ENCODE measurements at places on chromosomes 4 and X.

- DNase-seq = no peak
Measured at GRCh38 chr4:185880571-185880970, 68.6 kb upstream of the SORBS2 start.

DNA sequence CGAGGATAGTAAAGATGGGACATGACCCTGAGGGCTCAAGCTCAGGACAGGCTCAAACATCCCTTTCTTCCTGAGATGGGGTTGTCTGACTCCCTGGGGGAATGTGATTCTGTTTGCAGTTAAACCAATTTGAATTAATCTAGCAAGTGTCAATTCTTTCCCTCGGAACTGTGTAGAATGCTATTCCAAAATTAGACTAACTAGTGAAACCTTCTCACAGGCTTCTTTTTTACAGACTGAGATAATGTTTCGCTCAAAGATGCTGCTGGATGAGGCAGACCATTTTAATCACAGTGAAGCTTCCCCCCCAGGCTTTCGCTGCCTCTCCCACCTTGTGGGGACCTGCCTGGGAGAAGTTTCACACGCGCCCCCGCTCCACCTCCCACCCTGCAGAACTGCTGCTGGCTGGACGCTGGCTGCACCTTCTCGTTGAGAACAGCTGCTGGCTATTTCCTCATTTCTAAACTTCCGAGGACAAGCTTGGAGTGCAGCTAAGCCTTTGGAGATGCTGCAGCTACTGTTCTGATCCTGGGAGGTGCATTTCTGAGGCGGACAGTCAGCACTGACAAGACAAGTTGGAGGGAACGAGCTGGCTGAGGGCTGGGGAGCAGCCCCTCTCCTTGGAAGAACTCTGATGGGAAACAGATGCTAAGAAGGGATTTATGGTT, 297.8 kb downstream of the RAPGEF2 start:
- DNase-seq = no peak

DNA sequence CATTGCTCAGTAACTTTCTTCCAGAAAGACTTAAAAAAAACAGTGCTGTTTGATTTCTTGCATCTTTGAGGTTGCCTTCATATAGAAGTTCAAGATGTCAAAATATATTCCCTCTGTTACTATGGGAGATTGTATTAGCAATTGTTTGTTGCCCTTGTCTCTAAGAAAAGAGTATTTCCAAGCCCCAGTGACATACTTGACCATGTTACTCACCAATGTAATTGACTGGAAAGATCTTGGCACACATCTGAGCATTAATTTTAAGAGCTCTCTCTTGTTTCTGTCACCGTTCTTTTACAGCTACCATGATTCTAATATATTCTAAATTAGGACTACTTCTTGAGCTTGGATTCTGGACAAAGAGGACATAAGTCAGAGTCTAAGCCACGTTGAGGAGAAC, 902.7 kb upstream of the EPHA5 start:
- peak; percentile 39 for DNase-seq

GRCh38 chrX:6299724-6300123, 71.1 kb upstream of the NLGN4X start:
- DNase-seq = no peak

GRCh38 chr4:10403633-10404445, 53.4 kb downstream of the ZNF518B start:
- DNase-seq = no peak

GRCh38 chrX:69278031-69278687, 112.9 kb upstream of the PJA1 start:
- no peak for DNase-seq

DNA sequence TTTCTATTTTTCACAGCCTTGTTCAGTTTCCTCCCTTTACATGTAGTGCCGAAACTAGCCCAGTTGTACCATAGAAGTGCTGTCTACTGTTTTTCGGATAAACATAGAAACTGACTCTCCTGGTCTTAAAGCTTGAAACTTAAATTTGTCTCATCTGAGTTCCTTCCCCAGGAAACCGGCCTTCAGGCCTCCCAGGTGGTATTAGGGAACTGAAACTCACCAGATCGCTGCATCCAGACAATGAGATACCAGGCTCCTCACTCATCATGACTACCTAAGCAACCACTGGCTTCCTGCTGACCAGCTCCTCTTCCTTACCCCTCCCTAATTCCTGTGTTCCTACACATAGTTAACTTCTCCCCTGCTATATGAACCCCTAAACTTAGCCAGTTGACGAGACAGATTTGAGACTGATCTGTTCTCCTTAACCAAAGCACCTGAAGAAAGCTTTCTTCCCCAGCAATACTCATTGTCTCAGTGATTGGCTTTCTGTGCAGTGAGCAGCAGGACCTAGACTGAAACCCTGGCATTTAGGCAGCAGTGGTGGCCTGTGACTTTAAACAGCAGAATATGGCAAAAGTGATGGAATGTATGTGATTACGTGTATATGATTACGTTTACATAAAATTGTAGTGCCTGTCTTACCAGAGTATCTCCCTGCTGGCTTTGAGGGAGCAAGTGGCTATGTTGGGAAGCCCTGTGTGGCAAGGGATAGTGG, 959.1 kb upstream of the LCORL start:
- no peak for DNase-seq

DNA sequence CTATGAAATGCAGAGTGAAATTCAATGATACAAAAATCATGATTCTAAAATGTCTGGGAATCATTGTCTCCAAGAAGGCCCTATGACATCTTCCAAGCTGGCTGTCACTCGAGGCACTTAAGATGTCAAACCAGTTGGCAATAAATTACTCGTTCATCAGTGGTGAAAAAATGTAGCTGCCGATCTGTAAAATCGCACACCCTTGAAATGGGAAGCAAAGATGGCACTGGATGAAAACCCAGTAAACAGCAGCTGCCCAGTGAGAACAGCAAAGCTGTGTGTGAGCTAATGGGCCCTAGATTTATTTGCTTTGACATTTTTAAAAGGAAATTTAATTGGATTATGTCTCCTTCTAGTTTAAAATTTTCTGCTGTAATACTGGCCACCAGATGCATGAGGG, 181.9 kb upstream of the NDP start:
- no peak for DNase-seq

- DNase-seq = no peak
Measured at GRCh38 chrX:150779385-150779784, 86.2 kb downstream of the MTMR1 start.

DNA sequence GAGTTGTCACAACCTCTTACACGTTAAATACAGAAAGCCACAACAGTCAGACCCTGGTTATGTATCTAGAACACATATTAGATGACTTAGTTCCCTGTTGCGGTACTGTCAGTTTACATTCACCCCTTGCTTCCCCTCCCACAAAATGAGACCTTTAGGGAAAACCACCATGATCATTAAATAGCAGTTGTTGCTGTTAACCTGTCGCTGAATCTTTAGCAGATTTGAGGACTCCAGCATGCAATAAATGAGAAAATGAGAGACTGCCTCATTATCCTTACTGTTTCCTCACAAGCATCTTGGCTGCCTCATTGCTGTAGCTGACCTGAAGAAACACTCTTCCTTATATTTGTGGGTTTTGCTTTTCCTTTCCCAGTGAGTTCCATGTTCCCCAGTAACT, 77.8 kb downstream of the HOPX start:
- DNase-seq = no peak

GRCh38 chrX:115214151-115214550, 19.7 kb downstream of the LRCH2 start:
- DNase-seq = no peak

GRCh38 chr4:177263818-177264217, 45.9 kb upstream of the NEIL3 start:
- no peak for DNase-seq

- no peak for DNase-seq
Measured at GRCh38 chr4:153138736-153139135, 65.5 kb upstream of the TRIM2 start.

DNA sequence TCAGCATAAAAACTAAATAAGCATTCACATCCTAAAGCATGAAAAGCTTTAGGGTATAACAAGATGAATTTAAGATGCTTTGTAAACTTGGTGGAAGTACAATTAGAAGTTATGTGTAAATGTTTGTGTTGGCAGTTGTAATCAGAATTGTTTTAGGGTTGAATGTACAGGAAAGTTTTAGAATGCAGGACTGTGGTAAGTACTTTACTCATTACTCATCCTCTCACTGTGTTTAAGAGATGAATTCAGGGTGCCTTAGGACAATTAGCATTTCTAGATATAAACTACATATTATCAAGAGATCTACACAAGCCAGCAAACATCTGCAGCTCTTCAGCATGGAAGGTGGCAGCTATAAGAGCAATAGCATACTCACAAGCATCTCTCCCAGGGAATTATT, 77.5 kb upstream of the ELOVL6 start:
- DNase-seq = no peak

DNA sequence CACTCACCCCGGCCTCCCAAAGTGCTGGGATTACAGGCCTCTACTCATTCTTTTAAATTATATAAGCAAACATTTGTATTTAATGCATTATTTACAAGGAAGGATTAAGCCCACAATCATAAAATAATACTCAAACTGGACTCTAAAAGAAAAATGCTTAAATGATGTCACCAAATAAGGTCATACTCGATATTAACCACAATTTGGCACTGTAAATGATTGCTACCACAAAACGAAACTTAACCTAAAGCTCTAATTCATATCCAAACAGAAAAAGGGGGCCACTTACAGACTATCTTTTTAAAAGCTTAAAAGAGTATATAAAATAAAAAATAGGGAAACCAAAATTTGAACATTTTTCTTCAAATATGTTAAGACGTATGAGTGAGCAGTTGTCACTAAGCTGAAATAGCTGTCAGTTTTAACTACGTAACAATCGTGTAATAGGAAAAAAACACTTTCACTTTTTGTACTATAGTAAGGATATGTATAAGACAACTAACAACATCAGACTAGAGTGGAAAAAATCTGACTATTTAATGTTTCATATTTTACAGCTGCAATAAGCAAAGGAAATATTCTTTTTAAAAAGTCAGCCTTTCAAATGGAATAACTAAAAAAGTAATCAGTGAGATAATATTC, 108.2 kb upstream of the GPR34 start:
- DNase-seq = no peak

GRCh38 chrX:47745416-47745815, 86.4 kb upstream of the UXT start:
- no peak for DNase-seq

DNA sequence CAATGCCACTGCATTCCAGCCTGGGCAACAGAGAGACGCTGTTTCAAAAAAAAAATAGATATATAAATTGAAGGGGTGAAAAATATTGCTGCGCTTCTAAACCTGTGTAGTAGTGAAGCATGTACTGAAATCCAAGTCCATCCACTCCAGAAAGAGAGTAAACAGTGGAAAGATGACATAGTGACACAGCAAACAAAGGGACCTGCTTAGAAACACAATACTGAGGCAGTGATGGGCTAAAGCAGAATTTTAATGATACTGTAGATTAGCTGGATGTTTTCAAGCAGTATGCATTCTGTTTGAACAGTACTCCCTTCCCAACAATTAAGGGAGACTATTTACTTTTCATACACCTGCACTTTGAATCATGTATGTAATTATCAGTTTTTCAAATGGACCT, 42.5 kb downstream of the TFDP3 start:
- DNase-seq = no peak

DNA sequence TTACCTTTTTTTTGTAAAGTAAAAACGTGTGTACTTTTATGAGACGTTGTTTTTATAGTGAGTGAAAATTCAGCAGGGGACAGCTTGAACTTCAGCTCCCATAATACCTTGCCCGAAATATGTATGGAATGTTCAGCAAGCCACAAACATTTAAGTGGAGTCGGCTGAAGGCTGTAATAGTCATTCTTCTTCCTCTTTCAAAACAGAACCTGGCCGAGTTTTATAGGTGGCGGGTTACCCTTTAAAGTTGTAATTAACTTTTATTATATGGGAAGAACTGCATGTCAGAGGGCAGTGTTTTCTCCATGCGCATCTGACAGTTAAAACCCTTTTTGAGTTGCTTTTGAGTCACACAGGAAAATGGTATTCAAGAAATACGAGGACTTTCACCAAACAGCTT, 50.7 kb downstream of the CLDN34 start:
- DNase-seq = no peak

DNA sequence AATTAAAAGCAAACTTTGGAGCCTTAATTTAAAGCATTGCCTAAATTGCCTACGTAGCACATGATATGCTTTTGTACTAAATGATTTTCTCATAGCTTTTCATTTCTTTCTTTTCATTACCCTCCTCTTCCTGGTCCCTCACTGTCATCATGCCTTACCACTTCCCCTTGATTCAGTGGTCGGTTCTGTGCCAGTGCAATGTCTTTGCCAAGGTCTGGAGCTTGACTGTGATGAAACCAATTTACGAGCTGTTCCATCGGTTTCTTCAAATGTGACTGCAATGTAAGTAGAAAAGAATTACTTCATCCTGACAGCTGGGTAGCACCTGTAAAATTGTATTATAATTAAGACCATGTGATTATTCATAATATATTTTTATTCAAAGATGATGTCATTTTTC, 72.5 kb downstream of the C4orf46 start:
- DNase-seq = no peak

DNA sequence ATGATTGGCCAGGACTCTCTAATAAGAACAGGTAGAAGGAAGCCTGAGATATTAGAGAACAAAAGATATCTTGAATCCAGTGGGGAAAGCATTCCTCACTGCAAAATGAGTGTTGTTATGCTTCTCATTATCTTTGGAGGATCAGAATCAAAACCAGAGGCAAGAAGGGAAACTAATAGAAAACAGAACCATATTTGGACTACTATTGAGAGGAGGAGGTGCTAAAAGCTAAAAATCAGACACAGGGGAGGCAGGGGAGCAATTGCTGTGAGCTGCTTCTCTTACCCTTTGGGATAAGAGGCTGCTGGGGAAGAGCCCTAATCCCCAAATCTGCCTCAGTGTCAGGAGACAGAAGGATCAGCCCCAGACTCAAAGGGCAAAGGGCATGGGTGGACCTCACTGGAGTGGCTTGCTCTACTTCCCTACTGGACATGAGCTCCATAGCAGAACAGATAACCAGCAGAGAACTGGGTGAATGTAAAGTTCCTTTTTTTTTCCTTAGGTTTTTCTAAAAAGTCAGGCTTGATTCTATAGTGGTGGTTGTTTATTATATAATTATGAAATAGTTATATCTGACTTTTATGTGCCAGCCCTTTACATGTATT, 60.1 kb downstream of the SEPTIN11 start:
- DNase-seq = no peak

DNA sequence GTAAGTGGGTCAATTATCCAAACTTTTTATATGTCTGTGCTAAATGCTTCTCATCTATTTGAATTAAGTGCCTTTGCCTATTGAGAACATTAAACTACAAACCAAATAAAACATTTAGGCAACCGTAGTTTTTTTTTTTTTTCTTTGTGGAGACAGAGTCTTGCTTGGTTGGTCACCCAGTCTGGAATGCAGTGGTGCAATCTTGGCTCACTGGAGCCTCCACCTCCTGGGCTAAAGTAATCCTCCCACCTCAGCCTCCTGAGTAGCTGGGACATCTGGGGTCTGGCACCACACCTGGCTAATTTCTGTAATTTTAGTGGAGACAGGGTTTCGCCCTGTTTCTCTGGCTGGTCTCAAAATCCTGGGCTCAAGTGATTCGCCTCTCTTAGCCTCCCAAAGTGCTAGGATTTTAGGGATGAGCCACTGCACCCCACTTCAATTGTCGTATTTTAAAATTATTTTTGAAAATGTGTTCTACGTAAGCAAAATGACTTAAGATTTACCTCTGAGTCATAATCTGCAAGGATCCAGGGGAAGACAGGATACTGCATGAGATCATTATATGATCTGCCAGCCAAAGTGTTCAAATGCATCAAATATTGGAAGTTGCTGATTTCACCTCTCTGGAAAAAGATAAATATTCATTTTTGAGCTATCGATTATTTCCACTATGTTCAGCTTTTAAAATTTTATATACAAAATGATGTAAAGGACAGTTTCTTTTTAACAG, 125.6 kb downstream of the CDS1 start:
- DNase-seq = peak; percentile 69

- no peak for DNase-seq
Measured at GRCh38 chrX:70044541-70045245, 5.0 kb downstream of the AWAT2 start.
